ENCODE measurements at places on chromosomes 12 and 14. TPM values are rescaled to one million over a fixed set of nuclear protein-coding genes. Genes with fewer than 3 reads are reported as not detected.
A peak's percentile ranks its signal among the peaks of the same experiment; 100 is the strongest.

NEUROD4 gene
- total RNA-seq: not detected

DNA sequence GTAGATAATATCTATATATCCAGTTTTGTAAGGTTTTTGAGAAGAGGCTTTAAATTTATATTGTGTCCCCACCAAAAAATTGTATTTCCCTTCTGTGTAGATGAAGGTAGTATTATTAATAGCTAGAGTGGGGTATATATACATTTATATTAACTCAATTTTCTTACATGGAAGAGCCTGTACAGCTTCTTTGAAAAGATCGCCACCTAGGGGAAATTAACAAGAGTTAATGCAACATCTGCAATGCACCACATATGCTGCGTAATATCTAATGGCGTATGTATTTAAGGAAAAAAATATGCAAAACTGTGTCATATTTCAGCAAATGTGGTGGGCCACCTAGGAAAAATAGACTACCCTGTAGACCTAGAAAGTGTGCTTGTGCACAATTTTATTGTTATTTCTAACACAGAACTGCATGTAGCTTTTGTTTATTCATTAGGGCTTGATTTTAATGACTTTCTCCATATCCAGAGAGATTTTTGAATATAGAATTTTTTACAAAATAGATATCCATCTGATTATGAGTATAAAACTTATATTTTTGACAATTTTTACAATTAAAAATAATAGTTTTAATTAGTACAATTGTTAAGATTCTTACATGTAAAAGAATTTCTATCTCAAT is 14.0 kb downstream of the CCER1 start:
- H3K4me1 ChIP-seq: no peaks in the 10 kb centered on the region
- H3K27me3 ChIP-seq: no peaks in the 10 kb centered on the region
- no peak overlapping the region for H3K4me3 ChIP-seq
- DNase-seq: no peak
- no peaks in the 10 kb centered on the region for H3K36me3 ChIP-seq
- no peak overlapping the region for H3K27ac ChIP-seq

DNA sequence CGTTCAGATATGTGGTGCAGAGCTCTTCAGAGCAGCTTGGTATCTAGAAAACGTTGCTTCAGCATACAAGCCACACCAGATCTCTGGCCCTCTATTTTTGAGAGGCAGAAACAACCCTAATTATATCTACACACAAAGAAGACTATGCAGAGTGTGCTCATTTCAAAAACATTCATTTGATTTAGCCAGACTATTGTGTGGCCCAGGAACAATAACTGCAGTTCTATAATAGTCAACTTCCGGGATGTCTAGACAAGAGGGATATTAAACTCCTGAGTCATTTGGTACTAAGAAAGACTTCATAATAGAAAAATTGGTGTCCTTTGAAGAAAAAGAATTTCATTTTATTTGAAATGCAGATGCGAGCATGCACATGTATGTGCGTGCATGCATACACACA is 153.8 kb downstream of the PELI2 start:
- no peaks in the 10 kb centered on the region for H3K36me3 ChIP-seq
- no peaks in the 10 kb centered on the region for H3K4me1 ChIP-seq
- no peak overlapping the region for H3K4me3 ChIP-seq
- no peak for DNase-seq

DNA sequence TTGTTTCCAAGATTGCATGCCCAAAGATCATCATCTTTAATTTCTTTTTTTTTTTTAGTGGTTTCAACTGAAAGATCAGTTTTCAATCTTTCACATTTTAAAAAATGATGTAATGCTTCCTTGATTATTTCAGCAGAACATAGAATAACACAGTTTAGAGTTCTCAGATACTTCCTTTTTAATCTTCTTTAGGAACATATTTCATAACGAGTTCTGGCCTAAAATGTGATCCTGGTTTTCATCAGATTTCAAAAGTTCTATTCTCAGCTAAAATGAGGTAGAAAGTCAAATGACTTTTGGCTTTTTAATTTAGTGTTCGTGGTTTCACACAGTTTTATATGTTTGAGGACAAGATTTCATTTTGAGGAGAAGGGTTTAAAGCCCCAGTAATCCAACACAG is 40.0 kb upstream of the NR1H4 start:
- no peak for DNase-seq
- H3K4me1 ChIP-seq: no peaks in the 10 kb centered on the region

DNA sequence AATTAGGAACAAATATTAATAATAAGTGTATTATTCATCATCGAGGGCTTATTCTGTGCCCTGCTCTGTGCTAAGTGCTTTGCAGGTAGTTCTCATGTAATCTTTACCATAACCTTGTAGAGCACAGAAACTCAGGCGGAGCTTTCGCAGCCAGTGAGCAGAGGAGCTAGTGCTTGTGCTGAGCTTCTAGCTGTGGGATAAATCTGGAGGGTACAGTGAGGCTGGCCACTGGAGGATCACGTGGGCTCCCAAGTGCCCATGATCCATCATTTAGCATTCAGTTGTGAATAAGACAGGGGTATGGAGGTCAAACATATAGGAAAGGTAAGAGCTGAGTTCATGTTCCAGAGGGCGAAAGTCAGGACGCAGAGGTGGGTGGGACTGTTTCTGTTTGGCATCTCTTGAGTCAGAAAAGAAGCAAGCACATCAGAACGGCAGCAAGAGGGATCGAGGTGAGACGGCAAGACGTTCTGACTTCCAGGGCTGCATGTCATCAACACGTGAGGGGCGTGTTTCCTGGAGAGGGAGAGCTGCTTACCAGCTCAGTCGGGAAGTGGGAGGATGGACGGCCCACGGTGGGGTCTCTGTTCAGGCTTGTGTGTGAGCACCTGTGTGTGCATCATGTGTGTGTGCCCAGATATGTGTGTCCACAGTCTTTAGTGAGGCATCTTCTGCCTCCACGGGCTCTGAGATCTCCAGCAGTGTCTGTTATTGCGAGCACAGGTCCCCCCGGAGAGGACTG is 16.8 kb upstream of the KRT80 start:
- no peak for DNase-seq
- peaks cover 4% of the 10 kb centered on the region for H3K4me1 ChIP-seq
- no peaks in the 10 kb centered on the region for H3K36me3 ChIP-seq
- no peak overlapping the region for H3K4me3 ChIP-seq

DNA sequence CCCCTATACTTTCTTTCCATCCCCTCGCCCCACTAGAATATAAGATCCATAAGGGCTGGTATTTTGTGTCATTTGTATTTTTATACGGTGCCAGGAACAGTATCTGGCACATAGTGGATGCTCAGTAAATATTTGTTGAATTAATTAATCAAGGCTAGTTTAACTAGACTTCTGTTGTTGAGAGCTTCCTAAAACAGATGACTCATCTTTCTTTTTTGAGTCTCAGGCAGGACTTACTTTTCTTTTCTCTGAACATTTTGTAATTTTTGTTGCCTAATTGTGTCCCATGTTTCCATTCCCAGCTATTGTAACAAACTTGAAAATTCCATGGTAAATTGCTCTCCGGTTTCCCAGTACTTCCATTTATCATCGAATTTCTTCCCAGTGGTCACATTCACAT is 16.7 kb downstream of the STK38L start:
- no peaks in the 10 kb centered on the region for H3K27me3 ChIP-seq
- DNase-seq: no peak
- no peaks in the 10 kb centered on the region for H3K36me3 ChIP-seq
- H3K4me3 ChIP-seq: no peak overlapping the region
- peaks cover 7% of the 10 kb centered on the region for H3K4me1 ChIP-seq
- peak overlapping the region; percentile 46 for H3K27ac ChIP-seq

KRT3 gene
- total RNA-seq: not detected

NRIP2 gene
- 0.79 TPM for total RNA-seq

DNA sequence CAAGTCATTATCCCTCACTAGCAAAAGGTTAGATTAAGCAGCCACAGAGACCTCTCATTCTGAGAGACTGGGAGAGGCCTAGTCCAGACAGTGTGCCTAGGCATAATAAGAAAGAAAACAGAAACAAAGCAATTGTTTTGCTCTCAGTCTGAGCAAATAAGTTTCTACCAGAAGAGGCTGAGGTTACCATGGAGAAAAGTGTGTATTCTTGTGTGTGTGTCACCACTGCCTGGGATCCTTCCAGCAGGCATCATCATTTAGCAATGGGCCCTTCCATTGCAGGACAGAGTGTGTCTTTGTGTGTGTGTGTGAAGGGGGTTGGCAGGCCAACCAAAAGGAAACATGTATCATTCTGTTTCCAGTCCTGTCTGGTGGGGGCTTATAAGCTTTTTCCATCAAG is 3.7 kb downstream of the EFS start:
- peaks cover 6% of the 10 kb centered on the region for H3K36me3 ChIP-seq
- no peak overlapping the region for H3K27ac ChIP-seq
- peak; percentile 20 for DNase-seq
- H3K4me3 ChIP-seq: no peak overlapping the region
- peaks cover 5% of the 10 kb centered on the region for H3K27me3 ChIP-seq

GPATCH2L gene
- 40.0 TPM for total RNA-seq

PSMB5 gene
- 114 TPM for total RNA-seq

GRCh38 chr12:86914721-86915120 is 658.5 kb upstream of the MGAT4C start:
- no peak for DNase-seq
- H3K36me3 ChIP-seq: no peaks in the 10 kb centered on the region
- H3K27ac ChIP-seq: no peak overlapping the region

DNA sequence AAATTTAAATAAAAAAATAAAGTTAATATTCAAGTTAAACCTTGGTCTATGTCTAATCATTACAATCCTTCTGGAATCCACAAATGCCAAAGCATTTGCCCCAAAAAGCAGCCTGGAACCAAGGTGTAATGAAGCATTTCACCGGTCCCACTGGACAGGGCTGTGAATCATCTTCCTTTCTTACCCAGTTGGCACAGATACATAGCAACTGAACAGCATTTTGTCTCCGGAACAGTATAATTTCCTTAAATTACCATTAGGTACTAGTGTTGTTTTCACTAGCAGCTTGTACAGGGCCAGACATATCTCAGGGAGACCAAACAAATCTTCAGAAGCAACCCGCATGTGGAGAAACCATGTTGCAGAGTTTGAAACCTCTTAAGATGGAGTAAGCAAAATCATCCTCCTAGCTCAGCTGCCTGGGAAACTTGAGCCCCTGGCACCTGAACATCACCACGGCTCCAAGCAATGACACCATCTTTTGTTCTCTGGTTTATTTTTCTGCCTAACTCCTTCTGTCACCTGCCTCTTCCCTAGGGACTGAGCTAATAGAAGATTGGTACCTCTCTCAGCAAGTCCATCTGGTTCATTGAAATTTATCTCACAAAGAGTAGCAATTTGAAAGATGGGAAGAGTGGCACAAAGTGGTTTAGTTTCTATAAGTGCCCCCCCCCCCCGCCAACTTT is 17.9 kb upstream of the MDM1 start:
- no peaks in the 10 kb centered on the region for H3K4me1 ChIP-seq
- no peak for DNase-seq

GRCh38 chr12:29599381-29599780 is 101.9 kb upstream of the OVCH1 start:
- no peak overlapping the region for H3K27ac ChIP-seq
- H3K27me3 ChIP-seq: no peaks in the 10 kb centered on the region
- H3K36me3 ChIP-seq: no peaks in the 10 kb centered on the region
- no peaks in the 10 kb centered on the region for H3K4me1 ChIP-seq
- DNase-seq: no peak

PZP gene
- total RNA-seq: 0.38 TPM

GRCh38 chr12:98793121-98793520 is 148.0 kb downstream of the APAF1 start:
- H3K4me3 ChIP-seq: no peak overlapping the region
- H3K27me3 ChIP-seq: no peaks in the 10 kb centered on the region
- no peak for DNase-seq
- no peaks in the 10 kb centered on the region for H3K36me3 ChIP-seq
- H3K4me1 ChIP-seq: no peaks in the 10 kb centered on the region

RTN1 gene
- 7.9 TPM for total RNA-seq

TBX5 gene
- total RNA-seq: 16.8 TPM

- H3K27ac ChIP-seq: no peak overlapping the region
- DNase-seq: no peak
- H3K4me1 ChIP-seq: peaks cover 67% of the 10 kb centered on the region
- no peaks in the 10 kb centered on the region for H3K36me3 ChIP-seq
- H3K27me3 ChIP-seq: no peaks in the 10 kb centered on the region
These were observed 14.1 kb upstream of the AMN1 start for GRCh38 chr12:31742891-31743290.

PPP1R1A gene
- total RNA-seq: 0.18 TPM

DNA sequence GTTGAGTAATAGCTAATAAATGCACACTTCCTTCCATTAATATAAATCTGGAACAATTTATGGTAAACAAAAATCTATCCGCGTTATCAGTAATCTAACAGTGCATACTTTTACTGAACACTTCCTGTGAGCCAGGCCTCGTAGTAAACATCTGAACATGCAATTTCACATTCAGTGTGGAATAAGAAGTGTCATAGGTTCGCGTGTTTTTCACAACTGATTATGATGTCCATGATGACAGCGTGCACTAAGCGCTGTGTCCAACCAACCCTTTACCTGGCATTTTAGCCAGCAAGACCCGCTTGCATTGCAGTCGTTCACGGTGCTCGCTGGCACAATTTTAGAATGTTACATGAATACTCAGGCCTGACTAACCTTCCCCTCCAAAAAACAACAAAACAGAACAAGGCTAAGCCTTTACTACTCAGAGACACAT is 2.1 kb downstream of the PNMA1 start:
- peak overlapping the region; percentile 18 for H3K27ac ChIP-seq
- no peaks in the 10 kb centered on the region for H3K27me3 ChIP-seq
- H3K36me3 ChIP-seq: peaks cover 17% of the 10 kb centered on the region

TMPRSS12 gene
- total RNA-seq: not detected

GRCh38 chr14:94292872-94293577 is at the start of gene SERPINA10:
Gene SERPINA10, minus strand, starts transcription at chr14:94293268. Its CDS starts 2,675 bp downstream, at chr14:94290593.
- no peak for DNase-seq
- H3K27ac ChIP-seq: no peak within 1 kb of the TSS
- H3K4me1 ChIP-seq: no peaks in the 10 kb centered on the region
- H3K4me3 ChIP-seq: no peak within 1 kb of the TSS

- peaks cover 5% of the 10 kb centered on the region for H3K4me1 ChIP-seq
- no peak overlapping the region for H3K4me3 ChIP-seq
- H3K27me3 ChIP-seq: no peaks in the 10 kb centered on the region
- no peak for DNase-seq
- no peak overlapping the region for H3K27ac ChIP-seq
These were observed 1.5 kb downstream of the TMED8 start for GRCh38 chr14:77375164-77375950.

CSRP2 gene
- 28.9 TPM for total RNA-seq
